Activated naive CD4-positive, alpha-beta T cell treated with anti-CD3 and anti-CD28 coated beads, Interleukin-2, amount 50 U/mL, for 72 hours (primary cell): ENCODE measurements at places on chromosomes 3 and 15.

DNA sequence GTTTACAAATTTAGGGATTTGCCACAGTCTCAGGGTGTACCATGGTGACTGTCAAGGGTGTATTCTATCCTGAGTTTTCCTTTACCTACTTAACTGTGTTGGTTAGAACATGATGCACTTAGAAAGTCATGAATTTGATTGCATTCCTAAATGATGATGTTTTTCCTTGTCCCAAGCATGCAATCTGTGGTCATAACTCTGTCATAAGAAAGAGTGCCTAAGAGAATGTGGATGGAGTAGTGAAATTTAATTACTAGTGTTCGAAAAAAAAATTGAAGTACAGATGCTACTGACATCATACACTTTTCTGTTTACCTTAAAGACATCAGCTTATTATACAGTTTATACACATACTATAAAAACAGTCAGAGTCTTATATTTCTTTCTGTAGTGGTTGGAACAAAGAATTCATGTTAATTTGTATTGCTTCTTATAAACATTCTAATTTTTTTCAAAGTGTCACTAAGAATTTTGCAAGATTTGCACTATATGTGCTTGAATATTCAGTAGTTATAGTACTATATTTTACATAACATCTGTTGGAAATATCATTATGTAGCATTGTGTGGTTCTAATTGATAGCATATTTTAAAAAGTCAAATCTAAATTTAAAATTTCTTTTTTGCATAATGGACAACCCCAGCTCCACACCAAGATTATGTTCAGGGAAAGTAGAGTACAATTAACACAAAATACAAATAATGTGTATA, 231.3 kb upstream of the KCNMB2 start:
- no peak for DNase-seq

- no peak for DNase-seq
Measured at GRCh38 chr15:101028321-101028720, 109.2 kb downstream of the LRRK1 start.

DNA sequence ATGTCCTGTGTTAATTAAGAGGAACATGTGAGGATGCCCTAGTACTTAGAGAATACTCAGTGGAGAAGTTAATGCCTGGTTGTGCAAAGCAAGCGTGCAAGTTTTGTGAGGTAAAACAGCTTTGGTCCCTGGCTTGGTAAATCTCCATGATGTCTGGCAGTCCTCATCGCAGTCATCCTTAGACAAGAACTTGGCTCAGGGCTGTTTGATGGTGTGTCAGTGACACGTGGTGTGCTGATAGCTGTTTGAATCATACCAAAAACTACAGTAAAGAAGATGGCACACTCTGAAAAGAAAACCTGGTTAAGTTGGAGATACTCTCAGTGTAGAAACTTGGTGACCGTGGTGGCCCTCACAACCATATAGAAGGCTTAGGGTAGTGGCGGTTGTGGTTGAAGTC, 361.7 kb downstream of the FEZF2 start:
- no peak for DNase-seq

- DNase-seq = no peak
Measured at GRCh38 chr15:64858021-64858575, 16.4 kb downstream of the PLEKHO2 start.

DNA sequence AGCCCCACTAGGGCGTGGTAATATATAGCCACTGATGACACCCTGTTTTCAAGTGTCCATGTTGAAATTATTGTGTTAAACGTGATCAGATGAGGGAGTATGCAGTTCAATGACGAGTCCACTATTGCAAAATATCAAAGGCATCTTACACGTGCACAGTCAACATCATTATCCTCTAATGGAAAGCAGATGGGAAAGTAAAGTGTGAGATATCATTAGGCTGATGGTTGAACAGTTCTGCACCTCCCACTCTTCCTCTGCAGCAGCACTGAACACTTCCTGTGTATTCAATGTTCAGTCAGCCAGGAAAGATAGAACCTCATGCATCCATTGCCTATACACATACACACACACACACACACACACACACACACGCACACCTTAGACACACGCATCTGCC, 431.8 kb upstream of the CCDC54 start:
- no peak for DNase-seq

- DNase-seq = no peak
Measured at GRCh38 chr15:29770796-29771195, 51.5 kb downstream of the TJP1 start.

- no peak for DNase-seq
Measured at GRCh38 chr15:63906266-63906584, 72.5 kb upstream of the HERC1 start.

GRCh38 chr15:47333734-47334133, 383.6 kb upstream of the SEMA6D start:
- DNase-seq = no peak

GRCh38 chr3:52682016-52682415, 3.7 kb downstream of the PBRM1 start:
- peak; percentile 65 for DNase-seq

DNA sequence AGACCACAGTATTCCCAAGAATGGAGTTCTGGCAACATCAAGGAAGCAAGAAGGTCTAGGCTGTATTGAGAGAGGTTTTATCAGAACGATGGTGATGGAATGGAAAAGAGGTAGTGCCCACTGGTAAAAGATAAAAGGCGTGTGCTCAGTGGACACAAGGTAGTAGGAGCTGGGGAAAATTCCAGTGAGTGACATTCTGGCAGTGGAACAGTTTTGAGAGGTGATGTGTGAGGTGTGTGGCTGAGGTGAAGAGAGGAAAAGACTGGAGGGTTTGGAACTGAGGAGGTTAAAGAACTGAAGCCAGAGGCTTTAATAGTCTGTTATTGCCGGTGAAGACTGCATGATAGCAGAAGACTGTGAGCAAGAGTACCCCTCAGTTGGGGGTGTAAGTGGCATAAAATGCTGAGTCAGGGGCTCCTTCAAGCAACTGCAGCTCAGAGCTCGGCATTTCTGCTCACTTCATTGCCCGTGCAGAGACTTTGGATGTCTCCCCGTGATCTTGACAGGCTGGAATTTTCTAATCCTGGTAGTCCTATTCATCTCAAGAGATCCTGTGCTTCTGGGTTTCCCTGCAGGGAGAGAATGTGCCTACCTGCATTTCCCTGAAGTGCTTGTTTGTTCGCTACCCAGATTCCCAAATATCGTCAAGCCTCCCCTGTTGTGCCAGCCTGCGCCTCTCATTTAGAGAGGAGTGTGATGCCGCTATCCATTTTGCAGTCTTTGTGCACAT, 191.0 kb downstream of the SATB1 start:
- no peak for DNase-seq

- no peak for DNase-seq
Measured at GRCh38 chr15:98881526-98882520, 125.8 kb downstream of the PGPEP1L start.

DNA sequence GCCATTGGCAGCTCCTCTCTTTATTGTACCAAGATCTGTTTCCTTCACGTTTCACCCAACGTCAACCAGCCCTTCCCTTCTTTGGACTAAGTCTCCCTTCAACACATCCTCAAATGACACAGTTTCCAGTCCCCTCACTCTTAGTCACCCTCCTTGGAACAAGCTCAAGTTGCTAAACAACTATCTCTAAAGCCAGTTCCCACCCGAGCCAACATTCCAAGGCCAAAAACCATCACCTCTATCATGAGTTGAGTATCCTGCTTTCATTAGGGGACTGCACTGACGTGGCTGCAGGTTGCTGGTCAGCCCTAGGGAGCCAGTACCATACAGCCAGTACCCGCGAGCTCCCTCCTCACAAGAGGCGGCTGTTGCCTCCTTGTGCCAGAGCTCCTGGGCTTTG, 73.8 kb downstream of the LIPC start:
- DNase-seq = no peak
